ENCODE measurements at places on chromosomes 11 and 22. TPM values are rescaled to one million over a fixed set of nuclear protein-coding genes. Genes with fewer than 3 reads are reported as not detected.

MFNG gene
- 0.76 TPM for total RNA-seq

CHADL gene
- 1.1 TPM for total RNA-seq

TRIM64 gene
- not detected for total RNA-seq

GGTLC2 gene
- not detected for total RNA-seq

KRTAP5-8 gene
- total RNA-seq, result not detected

GRCh38 chr11:90113541-90113940, 20.9 kb upstream of the NAALAD2 start:
- DNase-seq, result no peak

DNA sequence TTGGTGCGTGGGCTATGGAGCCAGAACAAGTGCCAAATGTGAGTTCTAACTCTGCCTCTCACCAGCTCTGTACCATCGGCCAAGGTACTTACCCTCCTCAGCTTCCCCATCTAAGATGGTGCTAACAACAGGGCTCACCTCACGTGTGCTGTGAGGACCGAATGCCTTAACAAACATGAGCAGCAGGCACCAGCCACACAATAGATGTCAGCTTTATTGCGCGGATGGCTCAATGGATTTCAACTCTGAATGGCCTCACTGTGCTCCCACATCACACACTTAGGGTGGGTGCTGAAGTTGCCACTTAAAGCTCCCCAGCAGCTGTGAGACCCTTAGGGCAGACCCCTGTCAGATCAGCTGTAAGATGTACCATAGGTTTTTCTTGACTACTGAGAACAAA, 24.1 kb downstream of the RELT start:
- no peak for DNase-seq

DNA sequence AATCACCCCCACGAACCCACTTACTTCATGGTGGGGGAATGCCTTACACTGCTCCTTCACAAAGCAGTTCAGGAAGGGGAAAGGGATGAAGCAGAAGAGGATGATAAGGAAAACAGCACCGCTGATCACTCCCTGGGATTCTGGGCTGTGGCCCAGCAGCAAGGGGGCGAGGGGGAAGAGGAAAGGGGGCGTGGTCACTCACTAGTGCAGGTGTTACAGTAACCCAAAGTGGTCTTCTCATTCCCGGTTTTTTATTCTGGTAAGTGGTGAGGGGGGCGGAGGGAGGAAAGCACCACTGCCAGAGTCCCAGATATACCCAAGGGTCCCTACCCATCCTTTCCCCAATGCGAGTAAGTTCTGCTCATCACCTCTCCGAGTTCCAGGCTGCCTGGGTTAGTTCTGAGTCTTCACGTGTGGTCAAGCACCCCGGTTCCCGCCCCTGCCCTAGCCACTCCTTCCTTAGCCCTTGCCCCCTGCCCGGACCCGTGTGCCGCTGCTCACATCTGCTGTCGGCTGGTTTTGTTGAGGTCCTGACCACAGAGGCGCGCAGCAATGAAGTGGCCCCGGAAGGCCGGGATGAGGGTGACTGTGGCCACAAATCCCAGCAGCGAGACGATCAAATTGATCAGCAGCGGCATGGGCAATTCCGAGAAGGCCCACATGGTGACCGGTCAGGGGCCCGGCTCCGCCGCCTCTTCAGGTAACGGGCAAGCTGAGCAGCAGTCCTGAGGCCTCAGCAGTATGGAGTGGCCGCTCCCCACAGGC, 477 bp downstream of the DPAGT1 start:
- no peak for DNase-seq

DNA sequence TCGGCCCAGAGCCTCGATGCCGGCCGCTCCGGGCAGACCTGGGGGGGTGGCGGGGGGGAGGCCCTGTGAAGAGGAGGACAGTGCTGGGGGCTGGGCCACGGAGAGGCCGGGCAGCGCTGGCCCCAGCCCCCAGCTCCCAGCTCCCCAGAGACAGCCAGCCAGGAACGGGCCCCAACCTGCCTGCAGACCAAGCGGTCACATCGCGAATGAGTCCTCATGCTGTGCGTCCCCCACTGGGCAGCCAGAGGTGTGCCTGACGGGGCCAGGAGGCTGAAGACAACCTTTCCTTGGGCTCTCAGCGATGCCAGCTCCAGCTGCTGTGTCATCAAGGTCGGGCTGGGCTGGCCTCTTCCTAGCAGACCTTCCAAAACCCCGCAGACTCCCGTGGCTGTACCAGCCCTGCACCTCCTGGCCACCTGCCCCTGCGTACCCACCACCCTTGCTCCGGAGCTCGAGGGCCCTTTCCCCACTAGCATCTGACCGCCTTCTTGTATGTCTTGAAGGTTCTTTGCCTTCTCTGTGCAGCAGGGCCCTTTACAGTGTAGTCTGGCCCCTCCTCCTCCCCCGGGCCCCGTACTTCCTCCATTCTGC, 88.4 kb downstream of the CDKN1C start:
- peak; percentile 65 for DNase-seq

DNA sequence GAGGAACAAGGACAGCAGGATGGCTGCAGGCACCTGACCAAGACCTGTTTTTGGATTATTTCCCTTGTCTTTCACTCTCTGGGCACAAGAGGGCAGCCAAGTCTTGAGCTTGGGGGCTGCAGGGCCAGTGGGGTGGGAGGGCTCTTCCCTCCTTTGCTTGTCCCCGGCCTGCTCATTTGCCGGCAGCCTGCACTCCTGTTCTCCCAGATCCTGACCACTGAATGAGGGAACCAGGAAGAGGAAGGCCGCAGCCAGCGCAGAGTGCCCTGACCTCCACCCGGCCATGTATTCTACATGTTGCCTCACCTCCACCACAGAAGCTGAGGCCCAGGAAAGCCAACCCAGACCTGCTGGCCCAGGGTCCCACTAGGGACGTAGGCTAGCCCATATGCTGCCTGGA, 15.5 kb upstream of the NNMT start:
- no peak for DNase-seq

- DNase-seq, result no peak
These were observed 49.5 kb upstream of the RFPL3 start for GRCh38 chr22:32308191-32308590.

- DNase-seq, result no peak
These were observed 14.5 kb downstream of the PIK3IP1 start for GRCh38 chr22:31277741-31278140.

DNA sequence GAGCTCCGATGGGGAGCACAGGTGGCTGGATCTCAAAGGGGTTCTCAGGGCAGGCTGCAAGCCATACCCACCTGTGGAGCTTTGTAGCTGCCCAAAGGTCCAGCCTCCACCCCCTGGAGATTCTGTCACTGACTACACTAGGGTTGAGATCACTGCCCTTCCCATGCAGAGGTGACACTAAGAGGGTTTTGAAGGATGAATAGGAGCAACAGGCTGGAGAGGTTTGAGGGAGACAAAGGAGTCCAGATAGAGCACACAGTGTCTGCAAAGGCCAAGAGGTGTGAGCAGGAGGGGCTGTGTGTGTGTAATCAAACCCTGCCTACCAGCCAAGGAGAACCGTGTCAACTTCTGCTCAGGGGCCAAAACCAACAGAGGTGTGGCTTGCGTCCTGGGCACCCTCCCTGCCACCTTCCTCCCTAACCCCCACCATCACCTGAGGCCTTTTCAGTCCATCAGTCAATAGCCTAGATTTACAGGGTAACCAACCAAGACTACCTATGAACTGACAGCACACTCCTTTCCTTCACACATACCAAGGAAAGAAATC, 43.0 kb upstream of the WNT11 start:
- DNase-seq, result no peak

GRCh38 chr22:21768435-21768834, 32.8 kb upstream of the YPEL1 start:
- DNase-seq, result no peak

DNA sequence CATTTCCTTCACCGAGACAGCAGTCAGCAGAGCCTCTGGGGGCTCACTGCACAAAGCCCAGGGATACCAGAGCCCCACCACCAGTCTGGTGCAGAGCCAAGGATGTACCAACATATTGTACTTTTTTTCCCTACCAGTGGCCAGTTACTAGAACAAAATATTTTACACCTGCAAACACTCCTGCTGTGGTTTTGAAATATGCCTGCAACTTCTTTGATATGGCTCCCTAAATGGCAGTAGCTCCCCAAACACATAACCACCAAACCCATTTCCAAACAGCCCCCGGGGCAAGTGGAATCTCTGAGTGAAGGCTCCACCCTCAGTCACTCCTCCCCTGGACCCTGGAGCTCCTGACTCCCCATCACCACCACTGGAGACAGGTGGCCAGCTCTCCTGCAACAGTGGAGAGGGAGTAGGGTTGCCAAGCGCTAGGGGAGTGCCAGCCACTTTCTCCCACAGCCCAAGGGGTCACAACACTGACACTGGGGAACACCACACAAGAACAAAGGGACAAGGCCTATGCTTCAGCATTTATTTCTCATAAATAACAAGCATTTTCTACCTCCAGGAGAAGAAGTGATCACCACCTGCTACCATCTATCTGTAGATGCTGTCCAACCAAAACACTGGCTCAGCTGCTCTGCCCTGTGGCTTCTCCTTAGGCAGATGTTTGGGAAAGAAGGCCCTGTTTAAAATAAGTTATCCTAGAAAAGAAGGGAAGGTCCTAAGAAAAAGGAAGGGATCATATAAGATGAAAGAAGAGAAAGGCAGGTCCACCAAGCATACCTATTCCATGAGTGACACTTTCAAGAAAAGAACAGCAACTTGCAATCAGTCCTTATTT, 15.1 kb downstream of the DGCR2 start:
- no peak for DNase-seq

DNA sequence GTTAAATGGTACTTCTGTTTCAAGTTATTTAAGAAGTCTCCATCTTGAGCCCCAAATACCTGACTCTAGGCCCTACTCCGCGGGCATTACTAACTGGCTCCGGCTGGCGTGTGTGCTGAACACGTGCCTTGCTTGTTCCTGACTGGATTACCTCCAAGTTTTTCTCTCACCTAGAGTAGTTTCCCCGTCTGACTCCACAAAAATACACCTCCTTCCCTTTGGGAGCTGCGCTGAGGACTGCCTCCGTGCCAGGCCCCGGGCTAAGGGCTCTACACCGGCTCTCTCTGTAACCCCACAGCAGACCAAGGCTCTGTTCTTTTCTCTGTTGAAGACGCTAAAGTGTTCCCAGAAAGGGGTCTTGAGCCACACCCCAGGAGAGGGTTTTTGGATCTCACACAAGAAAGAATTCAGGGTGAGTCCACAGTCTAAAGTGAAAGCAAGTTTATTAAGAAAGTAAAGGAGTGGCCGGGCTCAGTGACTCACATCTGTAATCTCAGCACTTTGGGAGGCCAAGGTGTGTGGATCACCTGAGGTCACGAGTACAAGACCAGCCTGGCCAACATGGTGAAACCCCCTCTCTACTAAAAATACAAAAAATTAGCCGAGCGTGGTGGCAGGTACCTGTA, 61.8 kb downstream of the ANO1 start:
- DNase-seq, result no peak

DNA sequence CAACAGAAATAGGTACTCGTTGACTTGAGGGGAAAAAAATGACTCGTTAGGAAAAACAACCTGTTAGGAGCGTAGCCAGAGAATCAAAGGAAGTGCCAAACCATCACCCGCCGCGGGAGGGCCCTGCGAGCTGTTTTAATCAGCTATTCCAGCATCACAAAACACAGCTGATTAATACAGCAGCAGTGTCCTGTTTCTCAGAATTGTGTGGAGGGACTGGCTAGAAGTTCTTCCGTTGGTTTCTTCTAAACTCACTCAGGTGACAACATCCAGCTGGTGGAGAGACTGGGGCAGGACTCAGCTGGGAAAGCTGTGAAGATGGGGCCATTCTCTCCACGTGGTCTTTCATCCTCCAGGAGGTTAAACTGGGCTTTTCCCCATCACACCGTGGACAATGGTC, 28.0 kb downstream of the HSPA8 start:
- DNase-seq, result no peak

DNA sequence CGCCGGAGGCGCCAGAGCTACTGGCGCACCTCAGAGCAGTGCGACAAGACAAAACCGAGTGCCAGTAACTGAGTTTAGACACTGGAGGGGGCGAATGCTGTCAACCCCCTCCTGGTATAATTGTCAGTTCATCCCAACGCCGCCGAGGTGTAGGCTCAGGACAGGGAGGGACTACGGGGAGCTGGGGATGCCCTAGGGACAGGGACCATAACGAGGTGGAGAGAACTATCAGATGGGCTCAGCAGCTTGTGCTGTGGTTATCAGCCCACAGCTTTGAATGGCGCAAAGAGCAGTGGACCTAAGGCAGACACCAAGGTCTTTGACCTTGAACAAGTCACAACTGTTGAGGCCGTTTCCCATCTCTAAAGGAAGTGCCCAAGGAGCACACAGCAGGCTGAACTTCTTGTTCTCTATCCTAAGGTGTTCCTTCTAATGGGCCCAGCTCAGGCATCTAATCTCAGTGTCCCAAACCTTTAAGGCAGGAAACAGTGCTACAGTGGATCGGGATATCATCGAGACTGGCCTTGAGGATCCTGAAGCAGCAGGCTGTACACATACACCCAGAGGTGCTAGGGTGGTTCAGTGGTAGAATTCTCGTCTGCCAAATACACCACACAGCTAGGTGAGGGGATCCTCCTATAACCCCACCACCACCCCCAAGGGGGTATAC, 958 bp upstream of the TUT1 start:
- DNase-seq, result no peak

- DNase-seq, result peak; percentile 92
These were observed at the start of gene PES1 for GRCh38 chr22:30591588-30592359. Gene PES1, minus strand, starts transcription at chr22:30591910. Its CDS starts 77 bp downstream, at chr22:30591833.

GRCh38 chr22:27918341-27919221, 475 bp downstream of the PITPNB start:
- DNase-seq, result peak; percentile 77

DNA sequence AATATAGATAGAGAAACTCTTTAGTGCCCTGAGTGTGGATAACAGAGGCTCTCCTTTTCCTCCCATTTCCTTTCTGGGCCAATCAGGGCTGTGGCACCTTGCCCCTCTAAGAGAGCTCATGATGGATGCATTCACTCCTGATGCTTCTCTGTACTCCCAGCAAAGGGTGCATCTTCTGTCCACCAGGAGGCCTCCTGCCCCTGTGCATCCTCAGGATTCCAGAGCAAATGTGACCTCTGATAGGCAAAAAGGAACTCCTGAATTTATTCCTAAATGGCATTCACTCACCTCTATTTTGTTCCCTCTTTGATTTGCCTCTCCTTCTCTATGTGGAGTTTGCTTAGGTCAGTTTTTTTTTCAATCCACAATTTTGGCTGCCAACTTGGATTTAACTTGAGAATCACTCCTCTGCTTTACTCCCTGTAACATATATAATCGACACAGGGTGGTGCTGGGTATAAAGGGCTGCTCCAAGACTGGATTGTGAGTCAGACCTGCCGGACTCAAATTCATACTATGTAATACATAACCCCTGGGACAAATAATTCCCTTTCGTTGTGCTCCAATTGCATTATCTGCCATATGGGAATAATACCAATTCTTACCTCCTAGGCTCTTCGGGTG, 1.1 kb upstream of the MRGPRX4 start:
- no peak for DNase-seq

GRCh38 chr11:14546672-14547071, 26.5 kb upstream of the PSMA1 start:
- DNase-seq, result no peak

All from type B pancreatic cell (in vitro differentiated cells).